CD4-positive, alpha-beta T cell treated with Interleukin-17A for 1 hour (primary cell): ENCODE measurements at places on chromosomes 16 and 17.

DNA sequence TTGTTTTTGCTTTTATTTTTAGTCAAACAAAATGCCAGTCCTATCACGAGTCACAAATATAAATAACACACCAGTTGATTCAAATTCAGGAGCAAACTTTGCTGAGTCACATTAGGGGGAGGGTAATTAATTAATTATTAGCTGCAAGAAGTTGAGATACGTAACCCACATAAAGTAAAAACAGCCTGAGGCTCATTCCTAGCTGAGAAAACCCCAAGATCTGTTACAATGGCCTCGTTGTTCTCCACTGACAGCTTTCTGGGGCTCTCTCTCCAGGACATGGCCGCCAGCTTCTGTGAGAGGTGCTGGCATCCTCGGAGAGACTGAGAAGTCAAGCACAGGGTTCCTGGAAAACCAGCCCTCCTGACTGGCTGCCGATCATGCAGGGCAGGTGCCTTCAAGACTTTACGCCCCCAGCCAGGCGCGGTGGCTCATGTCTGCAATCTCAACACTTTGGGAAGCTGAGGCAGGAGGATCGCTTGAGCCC is 11.1 kb downstream of the RAB40B start:
- no peak for DNase-seq

DNA sequence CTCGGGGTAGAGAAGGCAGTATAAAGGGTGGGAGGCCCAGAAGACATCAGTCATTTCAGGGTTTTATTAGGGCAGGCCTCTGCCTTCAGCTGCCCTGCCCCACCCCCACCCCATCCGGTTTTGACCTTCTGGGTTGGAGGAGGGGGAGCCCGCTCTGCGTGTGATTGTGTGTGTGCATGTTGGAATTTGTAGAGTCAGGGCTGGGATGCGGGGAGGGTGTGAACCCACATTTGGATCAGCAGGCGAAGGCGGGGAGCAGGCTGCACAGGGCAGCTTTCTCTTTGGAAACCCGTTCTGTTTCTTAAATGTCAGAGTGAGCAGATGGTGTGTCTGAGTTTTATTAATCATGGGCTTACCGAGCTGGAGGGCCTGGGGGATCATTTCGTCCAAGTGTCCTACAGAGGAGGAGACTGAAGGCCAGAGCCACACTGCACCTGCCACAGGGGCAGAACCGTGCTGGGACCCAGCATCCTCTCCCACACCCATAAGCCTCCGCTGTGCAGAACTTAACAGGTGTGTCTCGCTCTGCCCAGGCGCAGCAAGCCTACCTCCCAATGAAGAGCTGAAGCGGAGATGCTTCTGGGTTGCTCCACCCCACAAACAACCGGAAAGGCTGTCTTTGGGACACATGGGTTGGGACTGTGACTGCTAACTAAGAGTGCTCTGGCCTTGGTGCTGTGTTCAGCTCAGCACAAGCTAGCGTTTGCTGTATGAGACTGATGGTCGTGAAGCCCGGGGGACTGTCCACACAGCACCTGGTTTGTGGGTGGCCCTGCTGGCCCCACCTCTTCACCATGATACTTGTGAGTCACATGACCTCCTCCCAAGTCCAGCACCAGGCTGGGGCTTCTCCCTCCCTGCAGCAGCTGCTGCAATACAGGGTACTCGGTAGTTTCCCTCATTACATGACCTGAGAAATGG is 70.9 kb upstream of the GSE1 start:
- DNase-seq, result no peak

DNA sequence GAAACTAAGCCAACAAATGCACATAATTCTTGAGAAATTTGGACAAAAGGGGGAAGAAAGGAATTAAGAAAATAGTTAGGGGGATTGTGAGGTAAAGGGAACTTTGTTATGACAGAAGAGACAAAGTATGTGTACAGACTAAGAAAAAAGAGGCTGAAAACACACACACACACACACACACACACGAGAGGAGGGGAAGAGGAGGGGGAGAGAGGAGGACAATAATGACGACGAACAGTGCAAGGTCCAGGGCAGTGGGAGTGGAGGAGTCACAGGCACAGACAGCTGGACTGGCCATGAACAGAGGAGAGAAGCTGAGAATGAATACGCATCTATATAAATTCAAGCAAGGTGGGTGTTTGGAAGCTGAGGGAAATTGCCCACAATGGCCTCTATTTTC is 44.6 kb downstream of the MARVELD3 start:
- DNase-seq, result no peak

DNA sequence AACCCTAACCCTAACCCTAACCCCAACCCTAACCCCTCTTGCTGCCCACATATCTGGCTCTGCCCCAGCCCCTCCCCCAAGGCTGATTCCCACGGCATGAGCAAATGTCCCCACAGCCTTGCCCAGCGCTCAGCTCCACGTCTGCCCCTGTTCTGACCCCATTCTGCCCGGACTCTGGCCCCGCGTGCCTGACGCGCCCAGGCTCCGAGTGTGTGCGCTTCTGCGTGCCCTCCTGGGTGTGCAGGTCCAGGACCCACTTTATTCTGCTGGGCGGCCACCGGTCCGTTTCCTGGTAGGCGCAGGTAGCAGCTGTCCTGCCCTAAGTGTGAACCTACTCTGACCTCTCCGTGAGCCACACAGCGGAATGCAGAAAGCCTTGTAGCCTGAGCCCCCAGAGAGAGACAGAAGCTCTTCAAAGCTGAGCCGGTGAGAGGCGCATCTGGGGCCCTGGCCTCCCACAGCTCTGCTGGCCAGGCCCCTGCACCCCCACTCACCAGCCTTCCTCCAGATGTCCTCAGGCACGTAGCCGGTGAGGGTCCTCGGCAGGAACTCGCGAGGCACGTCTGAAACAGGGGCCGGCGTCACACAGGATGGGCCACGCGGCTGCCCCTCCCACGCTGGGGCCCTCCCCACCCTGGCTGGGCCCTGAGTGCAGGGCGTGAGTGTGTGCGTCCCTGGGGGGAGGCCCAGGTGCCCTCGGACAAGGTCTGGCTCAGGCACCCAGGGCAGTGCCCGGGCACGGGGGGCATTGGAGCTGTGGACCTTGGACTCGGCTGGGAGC is 14.0 kb upstream of the PABPN1L start:
- DNase-seq, result no peak

DNA sequence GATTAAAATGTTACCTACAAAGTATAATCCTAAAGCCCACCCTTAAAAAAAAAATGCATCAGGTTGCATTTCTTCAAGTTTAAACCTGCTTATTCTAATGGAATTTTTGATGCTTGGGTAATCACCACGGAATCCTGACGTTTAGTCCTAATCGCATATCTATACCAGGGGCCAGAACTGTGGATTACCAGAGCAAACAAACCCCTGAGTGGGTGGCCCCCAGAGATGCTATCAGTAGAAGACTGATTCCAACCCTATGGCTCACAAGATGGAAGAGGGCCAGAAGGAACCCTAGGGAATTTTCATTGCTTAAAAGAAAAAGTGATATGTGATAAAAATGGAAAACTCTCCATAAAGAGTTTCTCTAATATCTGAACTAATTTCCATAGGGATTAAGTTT is 152.2 kb upstream of the NOG start:
- DNase-seq, result no peak

DNA sequence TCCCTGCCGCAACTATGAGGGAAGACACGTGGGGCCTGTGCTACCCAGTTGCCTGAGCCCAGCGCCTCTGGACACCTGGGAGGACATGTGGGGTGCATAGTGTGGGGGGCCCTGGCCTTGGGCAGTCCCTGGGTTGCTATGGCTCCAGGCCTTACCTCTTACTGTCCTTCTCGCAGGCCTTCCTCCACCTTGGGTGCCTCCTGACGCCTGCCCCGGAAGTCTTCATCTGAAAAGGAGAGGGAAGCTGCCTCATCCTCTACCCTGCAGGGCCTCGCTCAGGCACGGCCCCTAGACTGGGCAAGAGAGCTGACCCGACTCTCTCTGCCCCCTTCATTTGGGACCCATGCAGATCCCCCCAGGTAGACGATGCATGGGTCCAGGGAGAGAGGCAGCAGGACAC is 16.5 kb upstream of the MRPS23 start:
- DNase-seq, result no peak

GRCh38 chr16:1740234-1740633 is 31.1 kb downstream of the NME3 start:
- no peak for DNase-seq

DNA sequence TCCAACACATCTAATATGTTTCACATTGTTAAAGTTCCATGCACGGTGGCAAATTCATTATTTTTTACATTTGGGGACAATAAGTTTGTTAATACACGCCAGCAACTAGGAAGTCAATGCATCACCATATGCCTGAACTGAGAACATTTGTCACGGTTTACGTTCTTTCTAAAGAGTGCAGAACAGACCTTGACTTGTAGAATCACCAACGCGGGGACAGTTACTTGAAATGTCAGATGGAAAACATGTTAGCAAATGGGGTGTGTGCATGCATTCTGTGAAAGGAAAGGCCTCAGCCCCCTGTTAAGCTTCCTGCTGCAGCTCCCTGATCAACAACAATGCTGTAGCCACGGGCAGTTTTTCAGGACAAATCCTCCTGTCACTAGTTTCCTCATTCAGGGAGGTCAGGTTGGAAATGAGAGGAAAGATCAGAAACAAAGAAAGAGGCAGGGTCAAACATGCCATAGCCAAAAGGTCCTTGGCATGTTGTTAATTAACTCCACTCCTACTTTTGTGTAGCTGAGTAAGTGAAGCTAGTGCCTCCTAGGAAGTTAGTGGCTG is 18.4 kb downstream of the SMIM36 start:
- DNase-seq, result no peak
